CD4-positive, alpha-beta T cell treated with Interleukin-10 for 1 hour (primary cell): ENCODE measurements at places on chromosomes 3 and 15.

GRCh38 chr15:31555022-31555421 lies 228.4 kb downstream of the KLF13 start:
- DNase-seq = no peak

GRCh38 chr3:171895900-171896299 lies 52.8 kb downstream of the TMEM212 start:
- DNase-seq = no peak

- DNase-seq = no peak
These were observed 5.6 kb upstream of the TMEM62 start for GRCh38 chr15:43127752-43128151.

GRCh38 chr3:55207744-55208143 lies 279.4 kb downstream of the WNT5A start:
- DNase-seq = no peak

DNA sequence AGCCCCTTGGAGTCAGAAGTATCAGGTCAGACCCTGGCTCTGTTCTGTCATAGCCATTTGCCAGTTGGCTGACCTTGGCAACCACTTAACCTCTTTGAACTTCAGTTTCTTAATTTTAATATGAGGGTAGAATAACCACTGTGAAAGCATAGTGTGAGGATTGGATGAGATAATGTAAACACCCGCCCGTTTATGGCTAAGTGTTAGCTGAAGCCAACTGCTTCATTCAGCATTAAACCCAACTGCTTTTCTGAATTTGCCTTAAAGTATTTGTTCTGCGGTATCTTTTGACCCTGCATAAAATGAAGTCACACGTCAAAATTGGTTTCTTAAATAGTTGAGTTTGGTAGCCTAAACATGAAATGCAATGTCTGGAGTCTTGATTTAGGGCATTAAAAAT lies 121.5 kb upstream of the ABHD17C start:
- no peak for DNase-seq

DNA sequence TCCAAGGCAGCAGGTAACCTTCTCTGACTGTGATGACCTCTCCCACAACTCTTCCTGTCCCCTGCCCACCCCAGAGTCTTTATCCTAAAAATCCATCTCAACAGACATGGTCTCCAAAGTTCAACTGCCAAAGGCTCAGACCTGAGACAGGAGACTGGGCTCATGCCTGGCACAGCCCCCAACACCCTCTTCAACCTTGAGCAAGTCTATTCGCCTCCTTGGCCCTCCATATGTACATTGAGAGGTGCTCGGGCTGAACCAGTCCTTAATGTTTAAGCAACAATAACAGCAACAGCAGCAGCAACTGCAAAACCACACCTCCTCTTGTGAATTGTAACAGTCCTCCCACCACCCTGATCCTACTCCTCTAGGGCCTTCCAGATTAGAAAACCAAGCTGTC lies 9.9 kb downstream of the FAM3D start:
- no peak for DNase-seq

GRCh38 chr15:42231088-42231487 lies 23.0 kb upstream of the VPS39 start:
- DNase-seq = no peak
